ENCODE measurements at places on chromosomes 3 and 15. TPM values are rescaled to one million over a fixed set of nuclear protein-coding genes. Genes with fewer than 3 reads are reported as not detected.

GRCh38 chr15:65752151-65752700 is 39.9 kb downstream of the DENND4A start:
- no peaks in the 10 kb centered on the region for H3K27me3 ChIP-seq
- H3K4me3 ChIP-seq, result no peak overlapping the region
- H3K36me3 ChIP-seq, result peaks cover 1% of the 10 kb centered on the region
- DNase-seq, result peak; percentile 3
- H3K4me1 ChIP-seq, result no peaks in the 10 kb centered on the region

- no peak overlapping the region for H3K4me3 ChIP-seq
- H3K27ac ChIP-seq, result no peak overlapping the region
- H3K27me3 ChIP-seq, result no peaks in the 10 kb centered on the region
- no peak for DNase-seq
Observed at GRCh38 chr3:26718315-26718714, 95.7 kb downstream of the LRRC3B start.

GRCh38 chr15:60218256-60218655 is 179.5 kb downstream of the ANXA2 start:
- H3K27ac ChIP-seq, result no peak overlapping the region
- no peaks in the 10 kb centered on the region for H3K27me3 ChIP-seq
- no peaks in the 10 kb centered on the region for H3K4me1 ChIP-seq
- no peak overlapping the region for H3K4me3 ChIP-seq

Gene SNTN
- not detected for total RNA-seq

- DNase-seq, result no peak
- H3K36me3 ChIP-seq, result no peaks in the 10 kb centered on the region
- H3K27me3 ChIP-seq, result peaks cover 2% of the 10 kb centered on the region
- no peaks in the 10 kb centered on the region for H3K4me1 ChIP-seq
Observed at GRCh38 chr3:126107957-126108675, 24.2 kb upstream of the SLC41A3 start.

- H3K4me1 ChIP-seq, result no peaks in the 10 kb centered on the region
- H3K36me3 ChIP-seq, result no peaks in the 10 kb centered on the region
- DNase-seq, result no peak
- no peaks in the 10 kb centered on the region for H3K27me3 ChIP-seq
- H3K4me3 ChIP-seq, result no peak overlapping the region
Observed at GRCh38 chr15:61527836-61528580, 298.9 kb upstream of the RORA start.

DNA sequence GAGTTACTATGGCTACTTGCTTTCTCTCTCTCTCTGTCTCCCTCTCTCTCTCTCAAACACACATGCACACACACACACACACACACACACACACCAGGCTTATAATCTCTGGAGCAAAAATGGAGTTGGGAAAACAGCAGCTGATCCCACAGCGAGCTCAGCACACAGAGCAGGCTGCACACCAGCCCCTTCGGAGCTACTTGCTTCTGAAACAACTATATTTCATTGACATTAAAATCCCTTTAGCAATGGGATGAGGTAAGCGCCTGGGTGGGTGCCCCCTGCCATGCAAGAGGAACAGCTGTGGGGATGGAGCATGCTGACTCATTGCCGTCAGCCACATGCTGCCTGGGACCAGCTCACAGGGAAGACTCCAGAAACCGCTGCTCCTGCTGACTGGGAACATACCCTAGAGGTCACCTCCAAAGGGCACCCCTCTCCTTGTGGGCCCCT is 45.7 kb downstream of the B3GNT5 start:
- peak; percentile 94 for DNase-seq
- H3K4me3 ChIP-seq, result no peak overlapping the region
- H3K27me3 ChIP-seq, result peaks cover 4% of the 10 kb centered on the region
- no peaks in the 10 kb centered on the region for H3K4me1 ChIP-seq
- H3K36me3 ChIP-seq, result no peaks in the 10 kb centered on the region

Gene CNTN4
- 0.51 TPM for total RNA-seq

GRCh38 chr3:187319699-187320302 is 28.3 kb upstream of the MASP1 start:
- H3K36me3 ChIP-seq, result no peaks in the 10 kb centered on the region
- H3K27ac ChIP-seq, result peak overlapping the region; percentile 56
- H3K4me1 ChIP-seq, result peaks cover 4% of the 10 kb centered on the region

GRCh38 chr15:88401251-88401995 is 65.8 kb downstream of the MRPL46 start:
- no peaks in the 10 kb centered on the region for H3K4me1 ChIP-seq
- no peak overlapping the region for H3K4me3 ChIP-seq
- no peak overlapping the region for H3K27ac ChIP-seq
- H3K36me3 ChIP-seq, result no peaks in the 10 kb centered on the region

DNA sequence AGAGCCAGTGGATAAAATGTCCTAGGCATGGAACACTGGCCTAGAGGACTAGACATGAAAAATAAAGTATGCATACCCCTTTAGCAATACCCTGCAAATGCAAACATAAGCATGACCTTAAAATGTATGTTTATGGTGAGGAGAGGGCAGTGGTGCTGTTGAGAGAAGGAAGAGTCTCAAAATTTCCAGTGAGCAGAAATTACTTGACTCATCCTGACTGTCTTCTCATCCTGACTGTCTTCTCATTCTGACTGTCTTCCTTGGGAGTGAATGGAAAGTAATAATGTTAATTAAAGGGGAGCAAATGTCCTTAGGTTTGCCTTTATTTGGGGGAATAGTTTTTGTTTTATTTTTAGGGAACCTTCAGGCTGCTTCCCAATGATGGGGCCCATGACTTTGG is 121.5 kb upstream of the GALNT15 start:
- peaks cover 2% of the 10 kb centered on the region for H3K4me1 ChIP-seq
- H3K27ac ChIP-seq, result no peak overlapping the region
- no peak overlapping the region for H3K4me3 ChIP-seq
- no peak for DNase-seq
- no peaks in the 10 kb centered on the region for H3K27me3 ChIP-seq
- H3K36me3 ChIP-seq, result no peaks in the 10 kb centered on the region

DNA sequence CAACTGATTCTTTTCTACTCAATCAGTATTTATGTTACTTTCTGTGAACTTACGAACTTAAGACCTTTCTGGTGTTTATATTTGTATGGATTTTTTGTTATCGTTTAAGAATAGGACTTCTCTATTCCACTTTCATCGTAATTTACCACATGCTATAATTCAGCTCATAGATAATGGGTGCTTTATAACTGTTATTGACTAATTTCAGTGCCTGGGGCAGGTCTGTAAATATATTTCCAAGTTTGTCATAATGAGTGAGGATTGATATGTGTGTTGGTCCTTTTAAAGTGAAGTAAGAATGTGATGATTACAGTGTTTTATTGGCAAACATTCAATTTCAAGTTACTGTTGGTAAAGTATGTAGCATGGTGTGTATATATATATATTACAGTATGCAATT is 1.8 kb upstream of the NAALADL2 start:
- no peak overlapping the region for H3K4me3 ChIP-seq
- H3K27ac ChIP-seq, result no peak overlapping the region
- no peaks in the 10 kb centered on the region for H3K4me1 ChIP-seq
- H3K36me3 ChIP-seq, result no peaks in the 10 kb centered on the region
- no peaks in the 10 kb centered on the region for H3K27me3 ChIP-seq

DNA sequence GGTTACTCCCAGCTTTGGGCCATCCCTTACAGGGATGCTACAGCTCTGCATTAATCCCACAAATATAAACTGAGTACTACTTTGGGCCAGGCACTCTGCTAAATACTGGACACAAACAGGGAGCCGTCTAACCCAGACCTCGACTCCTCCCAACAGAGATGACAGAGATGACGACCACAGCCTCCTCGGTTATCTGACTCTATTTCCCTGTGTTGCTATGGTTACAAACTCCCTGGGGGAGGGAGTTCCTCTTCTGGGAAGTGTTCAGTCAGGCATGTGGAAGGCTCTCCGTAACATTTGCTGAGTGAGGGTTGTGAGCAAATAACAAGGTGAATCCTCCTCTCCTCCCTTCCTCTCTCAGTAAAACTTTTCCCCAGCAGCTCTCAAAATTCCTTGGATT is 6.7 kb upstream of the CMTM7 start:
- peaks cover 8% of the 10 kb centered on the region for H3K27me3 ChIP-seq
- no peaks in the 10 kb centered on the region for H3K4me1 ChIP-seq
- no peak overlapping the region for H3K27ac ChIP-seq

DNA sequence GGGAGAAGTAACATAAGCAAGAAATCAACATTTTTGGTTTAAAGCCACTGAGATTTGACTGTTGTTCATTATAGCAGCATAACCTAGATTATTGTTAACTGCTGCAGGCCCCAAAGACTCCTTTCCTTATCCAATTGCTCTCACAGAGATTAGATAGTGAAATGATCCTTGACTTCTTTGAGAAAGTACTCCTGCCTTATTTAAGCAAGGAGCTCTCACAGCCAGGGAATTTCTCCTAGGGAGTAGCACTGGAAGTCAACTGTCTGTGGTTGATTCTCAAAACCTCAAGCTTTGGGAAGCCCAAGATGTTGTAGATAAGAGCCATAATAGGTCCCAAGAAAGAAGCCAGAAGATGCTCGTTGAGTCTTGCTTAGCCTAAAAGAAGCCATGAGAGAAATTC is 151.8 kb upstream of the TSC22D2 start:
- no peak overlapping the region for H3K4me3 ChIP-seq
- peak; percentile 85 for DNase-seq
- H3K4me1 ChIP-seq, result peaks cover 7% of the 10 kb centered on the region
- no peaks in the 10 kb centered on the region for H3K36me3 ChIP-seq

GRCh38 chr3:195123281-195123691 is 147.7 kb downstream of the XXYLT1 start:
- DNase-seq, result peak; percentile 63
- H3K36me3 ChIP-seq, result peaks cover 2% of the 10 kb centered on the region
- H3K27me3 ChIP-seq, result no peaks in the 10 kb centered on the region
- H3K4me3 ChIP-seq, result no peak overlapping the region
- peaks cover 4% of the 10 kb centered on the region for H3K4me1 ChIP-seq

DNA sequence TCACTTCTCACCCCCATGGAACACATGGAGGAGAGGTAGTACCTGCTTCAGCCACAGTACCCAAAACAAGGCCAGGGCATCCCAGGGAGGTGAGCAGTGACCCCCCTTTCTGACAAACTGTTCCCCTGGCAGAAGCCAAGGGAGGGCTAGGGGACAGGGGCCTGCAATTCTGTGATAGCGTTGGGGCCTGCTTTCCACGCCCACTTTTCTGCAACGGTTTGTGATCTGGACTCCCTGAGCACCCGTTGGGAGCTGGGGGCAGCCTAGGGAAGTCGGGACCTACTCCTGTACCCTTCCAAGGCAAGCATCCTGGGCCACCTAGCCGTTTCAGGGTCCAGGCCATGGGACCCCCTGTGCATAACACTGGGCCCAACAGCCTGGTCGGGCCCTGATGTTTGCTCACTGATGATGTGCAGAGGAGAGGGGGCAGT is 996 bp upstream of the DNAJA4 start:
- H3K27ac ChIP-seq, result no peak overlapping the region
- H3K4me1 ChIP-seq, result peaks cover 2% of the 10 kb centered on the region
- no peak for DNase-seq
- no peaks in the 10 kb centered on the region for H3K27me3 ChIP-seq

DNA sequence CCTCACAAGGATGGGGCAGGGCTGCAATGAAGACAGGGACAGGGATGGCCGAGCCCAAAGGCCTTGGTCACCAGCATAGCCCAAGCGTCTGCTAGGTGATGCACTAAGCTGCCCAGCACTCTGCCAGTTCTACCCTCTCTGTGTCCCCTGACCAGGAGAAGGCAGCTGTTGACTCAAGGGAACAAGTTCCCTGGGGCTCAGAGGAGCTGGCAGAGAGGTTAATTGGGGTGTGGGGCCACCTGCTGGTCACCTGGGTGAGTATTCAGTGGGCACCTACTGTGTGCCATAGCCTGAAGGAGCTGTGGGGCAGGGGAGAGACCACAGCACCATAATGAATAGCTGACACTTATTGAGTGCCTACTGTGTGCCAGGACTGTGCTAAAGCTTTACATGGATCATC is 22.0 kb upstream of the DOCK3 start:
- no peaks in the 10 kb centered on the region for H3K4me1 ChIP-seq
- no peaks in the 10 kb centered on the region for H3K36me3 ChIP-seq
- H3K27ac ChIP-seq, result no peak overlapping the region
- no peaks in the 10 kb centered on the region for H3K27me3 ChIP-seq
- no peak for DNase-seq

Gene DTX3L
- 31.9 TPM for total RNA-seq

DNA sequence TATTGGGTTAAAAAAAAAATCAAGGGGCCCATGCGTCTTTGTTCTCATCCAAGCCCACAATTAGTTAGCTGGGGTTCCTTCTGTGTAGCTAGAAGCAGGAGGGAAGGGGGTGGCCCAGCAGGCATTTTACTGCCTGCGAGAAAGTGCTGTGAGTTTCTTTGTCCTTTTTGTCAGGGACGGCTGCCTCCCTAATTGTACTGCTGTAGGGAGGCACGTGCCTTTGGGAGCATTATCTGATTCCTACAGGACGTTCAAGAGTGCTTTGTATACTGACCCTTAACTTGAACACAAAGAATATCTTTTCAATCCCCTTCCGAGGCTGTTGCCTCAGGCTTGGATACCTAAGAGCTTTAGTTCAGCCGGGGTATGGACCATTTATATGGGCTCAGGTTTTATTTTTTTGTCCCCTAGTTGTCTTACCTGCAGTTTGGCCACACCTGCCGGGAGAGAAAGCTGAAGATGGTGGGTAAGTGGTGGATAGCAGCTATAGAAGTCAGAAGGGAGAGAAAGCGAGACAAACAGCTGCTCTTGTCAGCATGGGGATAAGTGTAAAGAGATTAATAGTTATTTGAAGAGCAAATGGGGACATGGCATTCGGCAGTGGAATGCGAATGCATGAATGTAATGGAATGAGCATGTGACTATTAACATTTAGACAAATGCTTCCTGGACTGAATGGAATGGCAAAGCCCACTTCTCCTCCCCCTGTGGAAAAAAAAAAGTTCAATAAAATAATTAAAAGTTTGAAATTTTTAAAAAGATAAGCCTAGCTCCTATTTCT is 175.2 kb downstream of the TP63 start:
- no peak overlapping the region for H3K27ac ChIP-seq
- H3K36me3 ChIP-seq, result no peaks in the 10 kb centered on the region
- no peaks in the 10 kb centered on the region for H3K4me1 ChIP-seq
- DNase-seq, result no peak
- H3K4me3 ChIP-seq, result no peak overlapping the region

Gene TBCCD1
- 13.7 TPM for total RNA-seq

DNA sequence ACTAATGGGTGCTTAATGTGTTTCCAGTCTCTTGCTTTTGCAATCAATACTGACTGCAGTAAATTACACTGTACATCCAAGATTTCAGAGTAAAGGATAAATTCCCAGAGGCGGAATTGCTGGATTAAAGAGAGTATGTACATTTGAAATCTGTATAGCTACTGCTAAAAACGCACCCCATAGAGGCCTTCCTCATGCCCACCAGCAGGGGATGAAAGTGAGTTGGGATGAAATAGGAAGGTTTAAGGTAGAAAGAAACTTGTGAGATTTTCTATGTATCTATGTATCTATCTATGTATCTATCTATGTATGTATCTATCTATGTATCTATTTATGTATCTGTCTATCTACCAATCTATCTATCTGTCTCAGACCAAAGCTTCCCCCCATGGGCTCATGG is 28.4 kb downstream of the TMEM44 start:
- no peak for DNase-seq
- H3K4me1 ChIP-seq, result no peaks in the 10 kb centered on the region
- no peak overlapping the region for H3K4me3 ChIP-seq
- no peaks in the 10 kb centered on the region for H3K27me3 ChIP-seq
- peaks cover 6% of the 10 kb centered on the region for H3K36me3 ChIP-seq

Measured in fibroblast of lung (primary cell).